Renal pelvis (tissue), 12 donors: ENCODE measurements at places on chromosomes 12 and 14. TPM values are rescaled to one million over a fixed set of nuclear protein-coding genes. Genes with fewer than 3 reads are reported as not detected.

C1QL4 gene
- polyA plus RNA-seq = 1.2 TPM

ST8SIA1 gene
- polyA plus RNA-seq = 7.0 TPM

- DNase-seq = no peak
Observed at GRCh38 chr12:108611884-108612415, 14.1 kb upstream of the TMEM119 start.

DNA sequence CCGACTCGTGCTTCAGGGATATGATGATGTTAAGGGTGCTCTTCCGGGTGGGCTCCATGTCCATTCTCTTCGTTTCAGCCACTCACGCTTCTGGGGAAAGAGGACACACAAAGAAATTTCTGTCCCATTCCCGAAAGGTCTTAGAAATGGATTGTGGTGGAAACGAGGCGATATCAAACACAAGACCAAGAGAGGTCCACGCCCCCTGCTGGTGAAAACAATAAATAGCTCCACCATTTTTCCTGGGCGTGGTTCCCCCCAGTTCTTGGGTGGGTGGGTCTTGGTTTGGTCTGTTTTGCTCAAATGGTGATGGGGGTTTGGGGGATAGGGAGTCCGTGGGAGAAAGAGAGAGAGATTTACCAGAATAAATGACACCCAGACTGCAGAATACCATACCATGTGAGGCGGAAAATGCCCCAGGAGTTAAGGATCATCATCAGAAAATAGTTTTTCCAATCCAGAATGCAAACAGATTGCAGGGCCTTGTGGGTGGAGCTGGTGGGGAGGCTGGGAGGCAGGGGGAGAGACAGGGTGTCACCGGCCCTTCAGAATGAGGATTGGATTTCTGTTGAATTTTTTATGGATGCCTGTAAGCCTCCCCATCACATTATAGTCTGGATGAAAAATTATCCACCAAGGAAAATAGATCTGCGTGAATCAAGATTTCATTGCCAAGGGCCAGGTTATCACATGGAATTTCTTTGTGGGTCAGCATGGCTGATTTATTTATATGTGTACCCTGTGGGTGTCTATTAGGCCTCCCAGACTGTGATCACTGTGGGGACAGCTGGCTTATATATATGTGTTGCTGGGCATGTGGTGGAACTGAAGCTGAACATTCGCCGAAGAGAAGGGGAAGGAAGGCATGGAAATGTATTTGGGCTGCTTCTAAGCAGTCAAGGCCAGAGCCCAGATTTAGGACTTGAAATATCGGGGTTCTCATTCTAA is 55.8 kb downstream of the SRRM4 start:
- no peak for DNase-seq

CLEC6A gene
- polyA plus RNA-seq = 0.10 TPM

ESYT1 gene
- polyA plus RNA-seq = 86.3 TPM

GRCh38 chr12:124582108-124582424 is 14.7 kb upstream of the NCOR2 start:
- DNase-seq = no peak

- peak; percentile 19 for DNase-seq
Observed at GRCh38 chr12:85029456-85029855, 6.6 kb downstream of the TSPAN19 start.

CCDC177 gene
- 0.18 TPM for polyA plus RNA-seq

DNA sequence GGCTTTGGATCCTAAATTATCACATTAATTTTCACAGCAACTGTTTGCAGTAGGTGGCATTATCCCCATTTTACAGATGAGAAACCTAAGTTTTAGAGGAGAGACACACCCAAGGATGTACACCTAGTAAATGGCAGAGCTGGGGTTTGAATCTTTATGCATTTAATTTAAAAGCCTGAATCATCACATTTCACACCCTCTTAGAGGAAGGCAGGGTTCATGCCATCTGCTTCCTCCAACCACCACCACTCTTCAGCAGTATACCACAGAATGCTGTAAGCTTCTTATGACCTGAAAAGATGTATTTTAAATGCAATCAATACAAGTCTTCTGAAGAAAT is 90.3 kb downstream of the CRADD start:
- DNase-seq = no peak

DNA sequence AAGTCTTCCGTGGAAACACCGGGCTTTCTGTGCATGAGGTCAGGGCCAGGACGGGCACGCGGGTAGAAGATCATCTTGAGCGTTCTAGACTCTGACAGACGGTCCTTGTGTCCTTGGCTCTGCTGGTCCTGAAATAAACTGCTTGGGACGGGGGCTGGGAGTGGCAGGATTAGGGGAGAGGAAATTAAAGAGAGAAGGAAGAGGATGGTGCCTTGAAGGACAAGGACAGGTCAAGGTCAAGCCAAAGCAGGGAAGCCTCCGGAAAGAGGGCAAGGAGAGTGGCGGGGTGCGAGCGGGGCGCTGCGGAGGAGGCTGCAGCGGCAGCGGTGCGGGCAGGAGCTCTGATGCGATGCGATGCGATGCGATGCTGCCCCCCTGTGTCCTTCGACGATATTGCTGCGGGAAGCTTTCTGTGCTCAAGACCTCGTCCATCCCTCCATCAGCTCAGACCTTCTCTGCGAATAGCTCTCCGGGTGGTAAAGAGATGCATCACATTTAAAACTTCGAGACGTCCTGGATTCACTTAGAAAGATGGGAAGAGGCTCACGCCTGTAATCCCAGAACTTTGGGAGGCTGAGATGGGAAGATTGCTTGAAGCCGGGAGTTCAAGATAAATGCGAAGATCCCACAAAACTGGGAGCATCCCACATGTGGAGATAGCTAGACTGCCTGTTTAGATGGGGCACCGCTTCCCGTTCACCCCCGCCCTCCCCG is 110.1 kb upstream of the TMEM132D start:
- DNase-seq = peak; percentile 72

GRCh38 chr12:15253990-15254389 is 32.8 kb upstream of the RERG start:
- DNase-seq = no peak

GRCh38 chr14:35688126-35688826 is 120.8 kb downstream of the RALGAPA1 start:
- DNase-seq = no peak

PTGDR gene
- 1.1 TPM for polyA plus RNA-seq

MIPOL1 gene
- 10.9 TPM for polyA plus RNA-seq

KERA gene
- not detected for polyA plus RNA-seq

CERS5 gene
- 69.5 TPM for polyA plus RNA-seq

NKX2-1 gene
- polyA plus RNA-seq = not detected

DNA sequence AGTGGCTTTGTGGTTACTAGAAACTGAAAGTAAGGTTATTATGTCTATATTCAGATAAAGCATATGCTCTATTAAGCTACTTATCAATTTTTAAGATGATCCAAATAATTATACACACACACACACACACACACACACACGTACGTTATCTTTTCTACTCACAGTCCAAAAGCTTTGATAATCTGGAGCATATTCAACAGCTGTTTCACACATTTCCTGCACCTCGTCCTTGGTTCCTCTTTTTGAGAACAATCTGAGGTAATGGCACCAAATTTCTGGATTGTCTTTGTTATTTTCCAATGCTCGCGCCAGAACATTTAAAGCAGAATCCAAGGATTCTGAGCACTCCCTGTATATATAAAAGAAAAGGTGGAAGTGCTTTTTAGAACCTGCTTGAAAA is 37.5 kb downstream of the ZFC3H1 start:
- no peak for DNase-seq

- no peak for DNase-seq
Observed at GRCh38 chr14:104805326-104805678, 4.4 kb downstream of the ZBTB42 start.

- DNase-seq = no peak
Observed at GRCh38 chr14:31122921-31123320, 84.7 kb downstream of the HECTD1 start.

GRCh38 chr12:12684375-12685106 is 11.4 kb downstream of the GPR19 start:
- peak; percentile 72 for DNase-seq

DNA sequence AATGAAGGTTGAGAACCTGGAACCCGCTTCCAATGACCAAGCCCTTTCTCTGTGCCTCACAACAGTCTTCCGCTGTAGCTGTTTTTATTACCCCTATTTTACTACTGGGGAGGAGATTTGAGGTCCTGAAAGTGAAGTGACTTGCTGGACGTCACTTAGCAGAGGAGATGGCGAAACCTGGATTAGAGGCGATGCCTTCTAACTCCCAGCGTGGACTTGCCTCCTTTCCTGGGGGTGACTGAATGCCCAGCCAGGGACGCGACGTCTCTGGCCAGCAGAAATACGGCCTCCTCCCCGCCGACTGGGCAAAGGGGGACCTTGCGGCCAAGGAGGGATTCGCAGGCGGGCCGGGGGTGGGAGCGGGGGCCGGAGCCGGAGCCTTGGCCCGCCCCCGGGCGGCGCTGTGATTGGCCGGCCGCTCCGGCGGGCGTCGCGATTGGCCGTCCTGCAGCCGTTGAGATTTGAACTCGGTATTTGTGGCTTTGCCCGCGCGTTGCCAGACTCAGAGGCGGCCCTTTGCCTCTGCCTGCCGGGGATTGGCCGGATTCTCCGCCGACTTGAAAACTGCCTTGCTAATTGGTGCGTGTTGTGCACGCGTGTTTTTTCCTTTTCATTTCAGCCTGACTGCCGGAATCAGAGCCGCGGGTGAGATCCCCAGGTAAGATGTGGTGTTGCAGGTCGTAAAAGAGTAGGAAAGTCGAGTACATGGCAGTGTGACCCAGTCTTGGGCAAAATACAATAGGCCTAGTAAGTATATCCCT is at the start of gene NCAPD2:
TSS of gene NCAPD2 (plus strand) at position 606 of the 761 bp plus-strand sequence. CDS start 997 bp downstream, outside the sequence.
- DNase-seq = peak; percentile 95

TAS2R42 gene
- polyA plus RNA-seq = 0.33 TPM

DNA sequence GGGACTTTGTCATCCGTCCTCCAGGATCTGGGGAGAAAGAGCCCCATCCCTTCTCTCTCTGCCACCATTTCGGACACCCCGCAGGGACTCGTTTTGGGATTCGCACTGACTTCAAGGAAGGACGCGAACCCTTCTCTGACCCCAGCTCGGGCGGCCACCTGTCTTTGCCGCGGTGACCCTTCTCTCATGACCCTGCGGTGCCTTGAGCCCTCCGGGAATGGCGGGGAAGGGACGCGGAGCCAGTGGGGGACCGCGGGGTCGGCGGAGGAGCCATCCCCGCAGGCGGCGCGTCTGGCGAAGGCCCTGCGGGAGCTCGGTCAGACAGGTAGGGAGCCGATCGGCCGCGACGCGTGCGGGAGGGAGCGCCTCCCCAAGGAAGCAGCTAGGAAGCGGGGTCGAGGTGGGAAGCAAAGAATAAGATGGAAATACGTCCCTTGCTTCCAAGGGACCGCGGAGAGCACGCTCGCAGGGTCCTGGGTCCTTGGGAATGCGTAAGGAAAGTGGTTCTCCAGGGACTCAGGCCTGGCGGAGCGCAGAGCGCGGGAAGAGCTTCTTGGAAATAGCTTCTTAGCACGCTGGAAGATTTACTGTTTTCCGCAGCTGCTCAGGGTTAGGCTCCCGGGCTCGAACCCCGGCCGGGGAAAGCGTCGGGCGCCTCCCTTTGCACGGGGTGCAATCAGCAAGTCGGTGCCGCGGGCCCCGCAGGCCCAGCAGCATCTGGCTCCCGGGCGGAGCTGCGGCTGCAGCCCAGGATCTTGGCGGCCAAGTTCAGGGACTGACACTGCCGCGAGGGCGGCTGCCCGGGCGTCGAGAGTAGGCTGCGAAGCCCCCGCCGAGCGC is 457 bp downstream of the SOCS2 start:
- DNase-seq = peak; percentile 39

DNA sequence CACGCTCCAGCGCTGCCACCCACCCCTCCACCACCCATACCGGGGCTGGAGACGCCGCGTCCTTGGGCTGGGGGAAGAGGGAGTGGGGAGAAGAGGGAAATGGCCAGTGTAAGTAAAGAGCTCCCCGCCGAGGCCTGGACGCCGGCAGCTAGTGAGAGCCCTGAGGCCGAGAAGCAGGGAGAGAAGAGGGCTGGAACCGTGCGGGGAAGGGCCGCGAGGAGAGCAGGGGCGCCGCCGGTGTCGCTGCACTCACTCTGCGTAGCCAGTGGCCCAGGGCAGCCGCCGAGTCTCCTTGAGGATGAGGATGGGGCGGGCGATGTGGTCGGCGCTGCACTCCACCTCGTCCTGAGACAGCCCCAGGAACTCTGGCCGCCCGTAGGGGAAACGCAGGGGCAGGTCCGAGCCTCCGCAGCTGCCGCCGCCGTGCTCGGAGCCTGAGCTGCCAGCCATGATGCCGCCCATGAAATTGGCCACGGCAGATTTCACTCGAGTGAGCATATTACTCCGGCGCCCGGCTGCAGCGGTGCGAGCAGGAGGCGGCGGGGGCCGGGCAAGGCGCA is 631 bp downstream of the PPM1H start:
- no peak for DNase-seq

CATSPERB gene
- 1.5 TPM for polyA plus RNA-seq

DBX2 gene
- polyA plus RNA-seq = not detected

- DNase-seq = no peak
Observed at GRCh38 chr14:61549425-61549824, 145.9 kb upstream of the HIF1A start.

- DNase-seq = peak; percentile 0
Observed at GRCh38 chr12:99600388-99600787, 47.2 kb upstream of the GARIN6 start.

DNA sequence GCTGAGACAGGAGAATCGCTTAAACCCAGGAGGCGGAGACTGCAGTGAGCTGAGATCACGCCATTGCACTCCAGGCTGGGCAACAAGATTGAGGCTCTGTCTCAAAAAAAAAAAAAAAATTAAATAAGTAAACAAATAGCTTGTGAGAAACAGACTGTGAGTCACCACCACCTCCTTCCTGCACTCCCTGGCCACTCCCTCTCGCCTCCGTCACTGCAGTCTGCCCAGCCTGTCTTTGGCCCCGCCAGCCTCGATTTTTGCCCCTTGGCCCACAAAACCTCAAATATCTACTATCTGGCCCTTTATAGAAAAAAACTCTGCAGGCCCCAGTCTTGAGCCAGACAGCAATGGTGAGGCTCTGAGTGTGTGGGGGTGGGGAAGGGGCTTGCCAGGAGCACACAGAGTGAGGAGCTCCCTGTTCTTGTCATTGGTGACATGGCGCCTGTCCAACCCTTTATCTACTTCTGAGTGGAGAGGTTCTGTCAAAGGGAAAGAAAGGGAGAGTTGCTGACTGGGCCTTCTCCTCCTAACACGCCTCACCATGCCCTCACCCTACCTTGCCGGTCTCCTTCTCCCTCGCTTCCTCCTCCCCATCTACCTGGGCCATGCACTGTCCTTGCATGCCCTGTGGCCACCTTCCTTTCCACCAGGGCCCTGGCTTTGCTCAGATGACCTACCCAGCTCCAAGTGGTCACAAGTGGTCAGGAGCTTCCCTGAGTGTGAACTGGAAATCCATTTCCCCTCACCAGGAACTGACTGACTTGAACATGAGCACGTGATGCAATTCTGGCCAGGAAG is 22.1 kb downstream of the LGMN start:
- DNase-seq = no peak

TMEM132D gene
- polyA plus RNA-seq = 1.6 TPM

GLIPR1L2 gene
- polyA plus RNA-seq = 0.92 TPM

- DNase-seq = no peak
Observed at GRCh38 chr12:68530965-68531364, 79.7 kb upstream of the RAP1B start.

DNA sequence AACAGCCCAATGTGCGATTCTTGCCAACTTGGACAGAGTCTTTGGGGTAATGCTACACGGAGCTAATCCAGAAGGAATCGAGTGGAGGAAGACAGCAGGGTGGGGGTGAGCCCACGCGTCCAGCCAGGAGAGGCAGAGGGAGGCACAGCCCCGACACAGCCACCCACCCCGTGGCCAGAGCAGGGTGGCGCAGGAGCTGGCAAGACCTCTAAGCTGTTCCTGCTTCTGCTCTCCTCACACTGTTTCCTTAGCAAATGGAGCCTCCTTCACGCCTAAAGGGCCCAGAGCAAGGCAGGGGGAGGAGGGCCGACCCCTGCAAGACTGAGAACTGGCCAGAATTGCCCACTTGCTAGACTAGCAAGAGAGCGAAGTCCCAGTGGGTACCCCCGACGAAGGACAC is 91.5 kb downstream of the FBXL14 start:
- no peak for DNase-seq

GRCh38 chr12:50695961-50696360 is 67.9 kb upstream of the ATF1 start:
- DNase-seq = no peak
